ENCODE measurements at places on chromosomes 4 and X.
A peak's percentile ranks its signal among the peaks of the same experiment; 100 is the strongest.

GRCh38 chr4:119028296-119028695 lies 107.3 kb upstream of the MYOZ2 start:
- DNase-seq: no peak

DNA sequence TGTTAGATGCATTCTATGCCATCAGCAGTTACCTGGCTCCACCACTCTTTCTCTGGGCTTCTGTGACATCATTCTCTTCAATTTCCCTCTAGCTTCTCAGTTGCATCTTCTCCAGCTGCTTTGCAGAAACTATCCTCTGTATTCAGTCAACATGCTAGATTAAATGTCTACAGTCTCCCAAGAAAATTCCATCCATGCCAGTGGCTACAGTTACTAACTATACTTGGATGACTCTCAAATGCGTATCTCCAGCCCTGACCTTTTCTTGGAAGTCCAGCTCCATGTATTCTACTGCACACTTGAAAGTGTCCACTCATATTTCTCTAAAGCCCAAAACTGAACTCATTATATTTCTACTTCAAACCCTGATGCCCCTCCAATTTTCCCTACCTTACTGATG lies 232.3 kb upstream of the TENM3 start:
- no peak for DNase-seq

DNA sequence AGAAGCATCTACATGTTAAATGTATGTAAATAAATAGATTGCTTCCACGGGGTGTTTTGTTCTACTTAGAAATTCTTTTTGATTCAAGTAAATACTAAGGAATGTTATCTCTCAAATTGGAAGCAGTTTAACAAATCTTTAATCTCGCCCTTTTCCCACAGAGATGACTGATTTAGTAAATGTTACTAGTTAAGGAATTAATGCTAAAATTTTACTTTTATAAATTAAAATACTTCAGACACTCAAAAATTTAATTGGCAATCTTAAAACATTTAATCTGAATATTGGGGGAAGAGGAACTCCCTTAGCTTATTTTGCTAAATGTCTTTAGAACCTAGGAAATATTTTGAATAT lies 12.1 kb downstream of the LARP7 start:
- no peak for DNase-seq

DNA sequence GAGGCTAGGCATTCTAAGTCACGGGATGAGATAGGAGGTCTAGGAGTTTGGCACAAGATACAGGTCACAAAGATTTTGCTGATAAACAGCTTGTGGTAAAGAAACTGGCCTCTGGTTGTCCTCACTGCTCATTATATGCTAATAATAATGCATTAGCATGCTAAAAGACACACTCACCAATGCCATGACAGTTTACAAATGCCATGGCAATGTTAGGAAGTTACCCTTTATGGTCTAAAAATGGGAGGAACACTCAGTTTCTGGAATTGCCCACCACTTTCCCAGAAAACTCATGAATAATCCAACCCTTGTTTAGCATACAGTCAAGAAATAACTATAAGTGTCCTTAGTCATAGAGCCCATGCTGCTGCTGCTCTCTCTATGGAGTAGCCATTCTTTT lies 286.9 kb downstream of the ZNF674 start:
- no peak for DNase-seq

GRCh38 chr4:8919651-8920288 lies 48.1 kb upstream of the HMX1 start:
- no peak for DNase-seq

DNA sequence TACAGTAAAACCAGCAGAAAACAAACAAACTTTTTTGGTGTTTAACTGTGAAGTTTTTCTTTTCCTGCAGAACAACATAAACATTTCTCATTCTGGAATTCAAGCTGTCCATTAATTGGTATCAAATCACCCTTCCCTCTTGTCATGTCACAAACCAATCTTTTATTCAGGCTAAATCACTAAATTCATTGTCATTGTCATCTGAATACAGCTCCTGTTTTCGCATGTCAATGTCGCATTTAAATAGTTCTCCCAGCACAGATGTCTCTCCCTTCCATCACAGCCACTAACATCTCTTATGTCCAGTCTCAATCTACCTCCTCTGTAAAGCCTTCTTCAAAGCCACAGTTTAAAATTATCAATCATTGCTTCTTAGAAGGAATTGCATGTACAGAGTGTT lies 192.1 kb upstream of the PCDH10 start:
- no peak for DNase-seq

DNA sequence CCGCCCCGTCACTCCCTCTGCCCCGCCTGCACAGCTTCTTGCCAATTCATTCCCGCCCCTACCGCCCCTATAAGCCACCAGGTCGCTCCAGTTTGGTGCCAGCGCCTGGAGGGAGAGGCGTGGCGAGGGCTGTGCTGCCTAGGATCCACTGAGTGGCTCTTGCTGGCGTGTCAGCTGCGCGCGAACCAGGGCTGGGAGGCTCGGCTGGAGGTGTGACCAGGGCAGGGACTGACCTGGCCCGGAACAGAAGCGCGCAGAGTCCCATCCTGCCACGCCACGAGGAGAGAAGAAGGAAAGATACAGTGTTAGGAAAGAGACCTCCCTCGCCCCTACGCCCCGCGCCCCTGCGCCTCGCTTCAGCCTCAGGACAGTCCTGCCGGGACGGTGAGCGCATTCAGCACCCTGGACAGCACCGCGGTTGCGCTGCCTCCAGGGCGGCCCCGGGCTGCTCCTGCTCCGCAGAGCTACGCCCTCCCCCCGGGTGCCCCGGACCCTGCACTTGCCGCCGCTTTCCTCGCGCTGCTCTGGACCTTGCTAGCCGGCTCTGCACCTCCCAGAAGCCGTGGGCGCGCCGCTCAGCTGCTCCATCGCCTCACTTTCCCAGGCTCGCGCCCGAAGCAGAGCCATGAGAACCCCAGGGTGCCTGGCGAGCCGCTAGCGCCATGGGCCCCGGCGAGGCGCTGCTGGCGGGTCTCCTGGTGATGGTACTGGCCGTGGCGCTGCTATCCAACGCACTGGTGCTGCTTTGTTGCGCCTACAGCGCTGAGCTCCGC lies at the start of gene GPR78:
Gene GPR78 (plus strand): TSS at position 72 of the 773 bp plus-strand sequence. CDS start 591 bp downstream, at position 663.
- no peak for DNase-seq

- DNase-seq: no peak
These were observed 50.4 kb downstream of the USP11 start for GRCh38 chrX:47283015-47283771.

- DNase-seq: no peak
These were observed 6.4 kb upstream of the HAUS7 start for GRCh38 chrX:153476666-153477363.

DNA sequence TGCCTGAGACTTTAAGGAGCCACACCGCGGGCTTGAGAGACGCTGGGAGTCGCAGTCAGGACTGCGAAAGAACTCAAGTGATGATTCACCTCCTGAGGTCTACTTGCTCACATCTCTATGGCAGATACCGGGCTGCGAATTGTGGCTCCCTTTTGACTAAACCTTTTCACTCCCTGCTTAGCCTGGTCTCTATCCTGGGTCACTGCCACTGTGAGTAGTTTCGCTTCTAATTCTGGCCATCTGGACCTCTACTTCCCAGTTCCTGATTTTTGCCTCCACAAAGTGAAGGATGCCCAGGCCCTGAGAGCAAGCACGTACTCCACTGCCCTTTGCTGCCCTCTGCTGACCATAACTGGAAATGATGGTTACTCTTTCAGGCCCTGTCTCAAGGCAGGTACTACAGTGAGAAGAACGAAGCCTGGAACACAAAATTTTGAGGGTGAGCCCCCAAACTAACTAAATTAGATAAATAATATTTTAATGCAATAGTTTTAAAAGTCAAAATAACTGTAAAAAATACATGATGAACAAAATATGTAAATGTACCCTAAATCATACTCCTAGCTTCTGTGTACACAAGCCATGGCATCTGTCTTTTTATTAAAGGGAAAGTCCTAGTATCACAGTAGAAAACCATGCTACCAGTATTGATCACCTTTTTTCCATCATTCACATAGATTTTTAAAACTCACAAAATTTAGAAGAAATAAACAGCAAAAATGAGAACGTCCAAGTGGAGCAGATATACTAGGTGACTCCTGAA lies 16.7 kb downstream of the MAD2L1 start:
- DNase-seq: peak; percentile 39

- DNase-seq: no peak
These were observed 12.2 kb downstream of the TADA2B start for GRCh38 chr4:7055111-7055989.

- no peak for DNase-seq
These were observed 22.2 kb downstream of the PSAPL1 start for GRCh38 chr4:7412554-7412912.

GRCh38 chr4:2043396-2044118 lies 15.6 kb upstream of the NAT8L start:
- no peak for DNase-seq

DNA sequence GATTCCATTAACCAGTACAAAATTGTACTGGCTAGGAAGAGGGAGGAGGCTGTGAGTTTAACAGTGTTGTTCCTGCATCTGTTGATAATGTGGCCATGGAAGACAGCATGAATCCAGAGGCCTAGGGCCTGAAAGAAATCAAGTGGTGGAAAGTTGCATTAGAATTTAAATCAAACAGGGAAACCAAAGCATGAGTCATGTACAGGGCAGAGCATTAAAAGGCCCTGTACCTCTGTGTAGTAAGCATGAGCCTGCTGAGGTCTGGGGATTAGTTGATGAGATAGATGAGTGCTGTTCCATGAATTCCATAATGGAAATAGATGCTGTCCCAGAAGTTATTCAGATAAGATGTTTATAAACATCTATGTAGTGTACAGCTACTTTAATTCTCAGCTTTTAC lies 58.3 kb downstream of the MID1IP1 start:
- no peak for DNase-seq

DNA sequence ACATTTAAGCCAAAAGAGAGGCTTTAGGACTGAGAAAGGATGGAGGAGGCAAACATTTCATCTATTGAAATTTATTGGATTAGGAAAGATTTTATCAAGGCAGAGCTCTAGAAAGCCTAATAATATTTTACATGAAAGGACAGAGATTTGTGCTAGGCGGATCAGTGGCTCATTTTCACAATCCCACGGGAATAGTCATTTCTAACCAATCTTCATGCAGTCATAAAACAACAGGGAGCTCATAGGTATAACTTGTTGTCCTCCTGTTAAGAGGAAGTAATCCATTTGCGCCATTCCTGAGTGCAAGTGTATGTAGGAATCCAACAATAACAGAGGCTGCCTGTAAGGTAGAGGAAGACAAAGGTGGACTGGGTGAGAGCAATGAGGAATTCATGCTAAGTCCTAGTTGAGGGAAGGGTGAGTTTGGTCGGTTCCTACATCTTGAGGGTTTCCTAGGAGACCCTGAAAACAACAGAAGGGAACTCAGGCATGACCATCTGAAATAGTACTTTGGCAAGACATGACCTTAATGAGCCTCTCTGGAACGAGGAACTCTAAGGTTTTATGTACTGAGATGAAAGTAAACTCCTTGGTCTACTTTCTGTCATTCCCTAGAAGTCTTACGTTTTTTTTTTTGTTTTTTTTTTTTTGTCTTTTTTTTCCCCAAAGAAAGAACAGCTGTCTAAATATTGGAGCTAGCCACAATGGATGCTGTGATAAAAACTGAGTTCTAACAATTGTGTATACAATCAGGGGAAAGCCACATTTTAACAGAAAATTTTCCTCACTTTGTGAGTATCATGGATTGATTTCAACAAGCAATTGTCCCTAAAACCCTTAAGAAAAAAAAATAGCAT lies 89.7 kb downstream of the GEMIN8 start:
- no peak for DNase-seq

- DNase-seq: no peak
These were observed 21.0 kb downstream of the COL4A6 start for GRCh38 chrX:108417257-108417656.

- no peak for DNase-seq
These were observed 21.6 kb upstream of the C4orf54 start for GRCh38 chr4:99679204-99679603.

GRCh38 chrX:153488231-153488914 lies 6.4 kb upstream of the BGN start:
- DNase-seq: no peak

DNA sequence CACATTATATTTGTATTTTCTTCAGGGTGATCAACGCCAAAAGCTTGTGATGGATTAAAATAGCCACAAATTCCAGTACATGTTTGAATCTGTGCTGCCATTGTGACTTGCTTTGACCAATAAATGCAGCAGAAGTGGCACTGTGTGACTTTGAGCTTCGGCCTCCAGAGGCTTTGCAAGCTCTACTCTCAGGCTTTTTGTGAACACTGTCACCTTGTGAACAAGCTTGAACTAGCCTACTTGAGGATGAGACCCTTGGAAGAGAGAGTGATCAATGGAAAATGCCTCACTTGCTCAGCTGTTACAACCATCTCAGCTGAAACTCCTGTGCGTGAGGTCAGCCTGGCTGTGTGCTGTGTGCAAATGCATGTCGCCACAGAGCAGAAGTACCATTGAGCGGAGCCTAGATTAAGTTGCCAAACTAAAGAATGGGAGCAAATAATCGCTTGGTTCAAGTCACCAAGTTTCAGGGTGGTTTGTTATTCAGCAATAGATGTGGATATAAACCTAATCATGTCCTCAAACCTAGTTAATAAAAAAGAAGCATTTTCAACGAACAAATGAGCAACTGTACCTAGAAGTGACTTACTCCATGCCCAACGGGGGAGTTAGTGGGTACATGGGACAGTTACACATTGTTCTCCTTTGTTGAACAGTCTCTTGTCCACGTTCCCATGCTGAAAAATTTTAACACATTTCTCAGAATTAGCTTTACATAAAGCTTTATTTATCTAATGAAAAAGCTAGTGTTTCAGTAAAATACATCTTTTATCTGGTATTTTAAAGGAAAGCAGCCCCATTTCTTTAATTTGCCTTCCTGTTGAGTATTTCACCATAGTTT lies 23.5 kb downstream of the NOA1 start:
- no peak for DNase-seq

GRCh38 chr4:40204507-40205258 lies 7.9 kb downstream of the RHOH start:
- no peak for DNase-seq

DNA sequence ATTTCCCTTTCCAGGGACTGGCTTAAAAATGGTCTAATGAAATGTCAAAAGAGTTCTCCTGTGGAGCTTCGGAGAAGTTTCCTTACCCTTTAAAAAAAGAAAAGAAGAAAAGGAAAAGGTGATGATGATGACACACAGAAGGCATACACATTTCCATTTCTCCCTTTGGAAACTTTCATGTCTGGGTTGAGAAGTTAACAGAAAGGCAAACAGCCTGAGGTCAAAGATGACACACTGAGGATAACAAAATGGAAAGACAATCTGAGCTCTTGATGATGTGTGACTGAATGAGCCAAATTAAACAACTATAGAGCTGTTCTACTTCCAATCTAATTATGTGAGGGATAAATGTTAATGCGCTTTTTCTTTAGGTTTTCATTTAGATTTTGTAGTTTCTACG lies 32.2 kb downstream of the NFXL1 start:
- no peak for DNase-seq

GRCh38 chrX:18034504-18034903 lies 173.4 kb upstream of the RAI2 start:
- DNase-seq: no peak

GRCh38 chrX:50905334-50905733 lies 5.2 kb upstream of the BMP15 start:
- DNase-seq: no peak

- DNase-seq: no peak
These were observed 481.8 kb downstream of the GRXCR1 start for GRCh38 chr4:43374216-43374751.

- no peak for DNase-seq
These were observed 2458.5 kb downstream of the ARAP2 start for GRCh38 chr4:33785843-33786242.

- DNase-seq: no peak
These were observed 305 bp upstream of the MAB21L2 start for GRCh38 chr4:150581641-150582051.

All from cerebellar nuclear complex (tissue), 1 donor.